ENCODE measurements at places on chromosomes 12 and 14.
A peak's percentile ranks its signal among the peaks of the same experiment; 100 is the strongest.

GRCh38 chr12:131217024-131217586 is 263.4 kb downstream of the ADGRD1 start:
- no peak for DNase-seq

DNA sequence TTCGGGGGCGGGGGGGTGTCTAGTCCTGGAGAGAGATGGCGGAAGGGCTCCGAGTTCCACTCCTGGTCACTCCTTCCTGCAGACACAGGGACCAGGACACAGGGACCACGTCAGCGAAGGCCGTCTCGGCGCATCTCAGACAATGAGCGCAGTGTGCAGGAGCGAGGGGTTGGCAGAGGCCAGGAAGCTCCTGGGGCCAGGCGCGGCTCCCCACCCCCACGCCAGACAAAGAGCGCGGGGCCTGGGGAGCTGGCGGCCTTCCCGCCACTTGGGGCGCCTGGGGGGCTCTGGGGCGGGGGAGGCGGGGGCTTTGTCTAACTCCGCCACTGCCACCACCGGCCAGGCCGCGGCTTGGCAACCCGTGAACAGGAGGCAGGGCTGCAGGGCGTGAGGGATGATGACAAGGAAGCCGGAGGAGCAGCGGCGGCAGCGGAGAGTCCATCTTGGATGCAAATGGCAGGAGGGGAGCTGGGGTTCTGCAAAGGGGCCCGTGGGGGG is 2.2 kb downstream of the CDK2AP1 start:
- peak; percentile 73 for DNase-seq

DNA sequence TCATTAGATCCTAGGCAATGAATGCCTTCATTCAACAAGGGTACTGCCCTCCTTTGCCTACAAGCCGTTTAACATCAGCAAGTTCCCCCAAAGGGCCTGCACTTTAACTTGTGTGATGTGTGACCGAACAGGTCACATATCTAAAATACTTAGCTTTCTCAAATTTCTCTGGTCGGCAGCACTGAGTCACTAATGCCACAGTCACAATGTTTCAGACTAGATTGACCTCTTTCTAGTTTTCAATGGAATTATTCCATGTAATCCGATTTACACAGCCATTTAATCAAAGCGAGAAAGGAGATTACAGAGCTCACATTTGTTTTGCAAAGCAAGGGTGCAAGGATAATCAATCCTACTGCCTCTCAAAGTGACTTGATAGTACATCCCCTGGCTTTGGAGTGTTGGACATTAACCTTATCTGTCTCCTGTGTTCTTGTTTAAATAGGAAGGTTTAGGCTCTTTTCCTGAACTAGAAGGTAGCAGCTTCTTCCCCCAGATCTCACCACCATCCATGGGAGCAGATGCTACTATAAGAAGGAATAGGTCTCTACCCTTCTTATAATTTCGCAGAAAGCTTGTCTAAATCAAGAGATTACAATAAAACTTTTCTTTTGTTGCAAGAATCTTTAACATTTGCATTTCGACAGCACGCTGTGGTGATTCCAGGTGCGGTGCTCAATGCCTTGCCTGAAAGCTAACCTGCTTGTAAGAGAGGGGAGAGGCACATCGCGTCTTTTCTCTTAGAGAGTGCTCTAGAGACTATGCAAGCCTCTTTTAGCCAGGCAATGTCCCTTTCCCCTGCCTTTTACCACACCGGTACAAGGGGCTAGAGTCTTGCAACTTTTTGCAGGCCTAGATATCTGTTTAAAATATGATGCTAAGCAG is 1.8 kb downstream of the KITLG start:
- DNase-seq, result no peak

DNA sequence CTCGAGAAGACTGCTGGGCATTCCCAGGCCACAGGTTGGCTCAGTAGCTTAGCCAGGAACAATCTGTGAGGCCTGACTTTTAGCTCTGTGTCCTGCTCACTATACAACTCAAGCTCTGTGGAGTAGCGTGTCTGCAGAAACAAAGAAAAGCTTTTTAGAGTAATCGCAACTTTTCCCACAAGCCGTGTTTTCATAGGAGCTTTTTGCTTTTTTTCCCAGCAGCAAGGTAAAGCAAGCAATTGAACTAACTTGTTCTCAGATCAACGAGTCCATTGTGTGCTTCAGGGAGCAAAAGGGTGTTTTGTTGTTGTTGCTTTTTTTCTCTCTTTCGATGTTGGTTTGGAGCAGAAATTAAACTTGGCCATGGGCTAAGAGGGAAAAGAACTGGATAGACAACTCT is 97.3 kb upstream of the BCL2L14 start:
- no peak for DNase-seq

DNA sequence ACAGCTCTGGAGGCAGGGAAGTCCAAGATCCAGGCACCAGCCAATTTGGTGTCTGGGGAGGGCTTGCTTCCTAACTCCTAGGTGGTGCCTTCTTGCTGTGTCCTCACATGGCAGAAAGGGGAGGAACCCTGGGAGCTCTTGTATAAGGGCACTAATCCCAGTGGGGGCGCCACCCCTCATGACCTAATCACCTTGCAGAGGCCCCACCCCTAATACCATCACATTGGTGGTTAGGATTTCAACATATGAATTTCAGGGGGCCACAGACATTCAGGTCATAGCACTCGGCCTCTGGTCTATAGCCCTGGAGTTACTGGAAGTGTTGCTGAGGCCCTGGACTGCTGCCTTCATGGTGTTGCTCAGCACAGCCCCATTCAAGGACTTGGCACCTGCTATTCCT is 14.6 kb downstream of the PSMD9 start:
- DNase-seq, result no peak

DNA sequence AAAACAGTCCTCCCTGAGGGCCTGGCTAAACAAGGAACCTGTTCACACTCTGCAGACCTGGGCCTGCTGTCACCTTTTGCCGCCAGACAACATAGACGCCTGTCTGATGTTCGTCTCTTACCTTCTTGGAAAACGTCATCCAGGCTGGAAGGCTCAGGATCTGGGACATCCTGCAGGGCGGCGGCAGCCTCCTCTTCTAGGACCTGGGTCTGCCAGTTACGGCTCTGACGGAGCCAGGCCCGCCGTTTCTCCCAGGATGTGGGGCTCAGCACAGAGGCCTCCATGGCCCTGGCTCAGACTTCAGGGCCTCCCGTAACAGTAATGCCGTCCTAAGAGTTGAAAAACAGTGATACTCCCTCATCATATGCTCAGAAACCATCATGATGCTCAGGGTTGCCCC is 10.3 kb downstream of the TESPA1 start:
- DNase-seq, result no peak

DNA sequence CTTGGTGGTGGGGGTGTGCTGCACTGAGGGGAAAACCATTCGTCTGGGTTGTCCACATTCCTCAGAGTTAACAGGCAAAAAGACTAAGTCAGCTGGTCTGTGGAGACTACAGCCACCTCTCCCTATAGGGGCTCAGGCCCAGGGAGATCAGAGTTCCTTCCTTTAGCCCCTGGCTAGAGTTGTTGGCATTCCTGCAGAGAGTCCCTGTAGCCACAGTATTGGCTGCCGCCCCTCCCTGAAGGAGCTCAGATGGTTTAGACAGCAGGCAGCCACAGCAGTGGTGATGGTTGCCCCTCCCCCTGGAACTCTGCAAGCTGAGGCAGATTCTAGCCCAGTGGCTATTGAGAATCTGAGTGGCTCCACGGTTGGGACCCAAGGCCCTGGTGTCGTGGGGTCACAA is 1072.5 kb upstream of the ATXN7L3B start:
- no peak for DNase-seq

DNA sequence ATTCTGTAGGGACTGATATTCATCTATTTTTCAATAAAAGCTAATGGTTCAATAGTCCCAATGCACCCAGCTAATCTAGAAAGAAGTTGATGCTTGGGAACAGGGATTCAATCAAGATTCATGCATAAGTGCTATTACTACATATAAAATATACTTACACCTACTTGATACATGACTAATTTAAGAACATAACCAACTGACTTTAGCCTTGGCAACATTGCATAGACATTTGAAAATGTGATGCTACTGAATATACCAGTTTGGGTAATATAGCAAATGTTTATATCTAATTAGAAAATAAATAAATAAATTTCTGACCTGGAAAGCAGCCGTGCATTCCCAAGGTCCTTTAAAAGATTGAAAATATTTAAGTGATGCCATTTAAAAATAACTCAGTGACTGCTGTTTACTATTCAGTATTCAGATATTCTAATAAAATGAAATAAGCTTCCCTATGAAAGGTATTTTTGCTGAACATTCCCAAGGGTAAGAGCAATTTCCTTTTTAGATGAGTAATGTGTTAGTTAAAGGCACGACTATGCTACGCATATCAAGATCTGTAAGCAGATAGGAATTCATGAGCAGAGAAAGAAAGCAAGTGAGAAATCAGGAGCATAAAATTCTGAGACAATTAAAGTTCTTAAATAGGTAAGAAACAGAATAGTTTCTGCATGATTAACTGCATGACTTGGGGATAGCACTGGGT is 160.6 kb upstream of the SYT1 start:
- no peak for DNase-seq

GRCh38 chr14:59254146-59254910 is 65.9 kb downstream of the DAAM1 start:
- DNase-seq, result peak; percentile 74

DNA sequence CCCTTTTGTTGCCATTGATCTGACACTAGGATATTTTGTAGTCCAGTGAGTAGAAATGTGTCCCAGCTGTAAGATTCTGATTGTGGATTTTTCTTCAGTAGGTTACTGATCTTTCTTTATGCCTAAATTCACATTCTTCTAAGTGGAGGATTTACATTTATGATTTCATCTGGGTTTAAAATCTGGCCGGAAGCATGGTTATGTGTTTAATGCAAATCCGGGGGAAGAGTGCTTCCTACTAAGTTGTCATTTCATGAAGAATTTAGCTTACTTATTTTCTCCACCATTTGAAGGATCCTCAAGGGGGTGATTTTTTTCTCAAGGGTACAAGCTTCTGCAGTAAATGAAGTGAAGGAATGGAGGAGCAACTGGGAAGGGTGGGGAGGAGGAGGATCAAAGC is 96.7 kb downstream of the TMTC2 start:
- DNase-seq, result no peak
